Stimulated activated CD4-positive, alpha-beta T cell treated with anti-CD3 and anti-CD28 coated beads, Interleukin-2, amount 100 ng/mL, for 24 hours (primary cell): ENCODE measurements at places on chromosomes 1 and 21.

- no peak for DNase-seq
Observed at GRCh38 chr1:205371871-205372660, 15.3 kb upstream of the KLHDC8A start.

DNA sequence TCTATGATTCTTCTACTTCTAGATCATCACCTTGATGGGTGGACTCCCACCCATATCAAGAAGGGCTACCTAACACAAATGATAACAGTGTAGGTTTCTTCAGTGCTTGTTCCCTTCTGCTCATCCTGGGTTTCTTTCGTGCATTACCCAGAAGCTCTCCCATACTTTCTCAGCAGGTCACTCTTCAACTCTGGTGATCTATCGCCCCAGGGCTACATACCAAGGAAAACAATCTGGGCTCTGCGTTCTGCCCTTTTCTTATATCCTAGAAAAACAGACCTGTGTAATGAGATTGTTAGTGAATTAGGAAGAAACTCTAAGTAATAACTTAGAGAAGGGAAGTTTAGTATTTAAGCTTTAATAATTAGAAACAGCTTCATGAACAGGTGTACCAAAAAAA is 370.6 kb upstream of the SPAG17 start:
- DNase-seq: no peak

DNA sequence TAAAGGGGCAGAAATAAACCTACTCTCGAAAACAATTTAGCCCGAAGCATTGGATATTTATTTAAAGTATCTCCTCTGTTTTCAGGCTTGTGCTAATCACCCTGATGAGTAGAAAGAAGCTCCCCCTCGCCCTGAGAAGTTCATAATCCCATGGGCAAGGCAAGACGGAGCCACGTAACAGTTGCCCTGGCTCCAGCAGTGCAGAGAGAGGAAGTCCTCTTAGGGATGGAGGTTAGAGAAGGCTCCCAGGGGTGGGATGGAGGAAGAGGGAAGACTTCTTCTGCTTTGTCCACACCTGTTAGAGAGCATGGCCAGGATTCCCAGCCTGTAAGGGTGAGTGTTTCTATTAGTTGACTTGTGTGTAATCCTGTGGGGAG is 3.4 kb upstream of the GPR25 start:
- DNase-seq: no peak

- no peak for DNase-seq
Observed at GRCh38 chr1:112263453-112263852, 132.6 kb upstream of the CTTNBP2NL start.

GRCh38 chr1:3674100-3675094 is 22.1 kb downstream of the TP73 start:
- DNase-seq: no peak

GRCh38 chr1:57835620-57836019 is 411.8 kb upstream of the DAB1 start:
- no peak for DNase-seq

DNA sequence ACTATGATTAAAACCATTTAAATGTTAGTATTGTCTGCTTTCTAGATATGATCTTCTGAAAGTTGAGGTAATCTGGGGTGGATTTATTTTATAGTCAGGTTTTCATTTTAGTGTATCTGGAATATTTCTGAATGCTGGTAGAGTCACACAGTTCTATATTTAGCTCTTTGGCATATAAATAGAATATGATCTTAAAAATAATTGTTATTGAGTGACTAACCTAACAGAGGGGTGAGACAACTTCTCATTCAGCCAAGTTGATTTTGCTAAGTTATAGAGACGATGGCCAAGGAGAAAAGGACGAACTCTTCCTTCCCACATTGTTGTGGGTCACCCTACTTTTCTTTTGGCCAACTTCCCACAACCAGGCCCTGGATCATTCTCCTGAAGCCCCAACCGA is 7.2 kb upstream of the MT1HL1 start:
- DNase-seq: no peak

GRCh38 chr1:95048317-95048716 is 24.4 kb downstream of the ALG14 start:
- DNase-seq: no peak

GRCh38 chr1:15311880-15312279 is 64.9 kb downstream of the FHAD1 start:
- no peak for DNase-seq

GRCh38 chr21:34534522-34534921 is 22.5 kb upstream of the KCNE1 start:
- DNase-seq: no peak

DNA sequence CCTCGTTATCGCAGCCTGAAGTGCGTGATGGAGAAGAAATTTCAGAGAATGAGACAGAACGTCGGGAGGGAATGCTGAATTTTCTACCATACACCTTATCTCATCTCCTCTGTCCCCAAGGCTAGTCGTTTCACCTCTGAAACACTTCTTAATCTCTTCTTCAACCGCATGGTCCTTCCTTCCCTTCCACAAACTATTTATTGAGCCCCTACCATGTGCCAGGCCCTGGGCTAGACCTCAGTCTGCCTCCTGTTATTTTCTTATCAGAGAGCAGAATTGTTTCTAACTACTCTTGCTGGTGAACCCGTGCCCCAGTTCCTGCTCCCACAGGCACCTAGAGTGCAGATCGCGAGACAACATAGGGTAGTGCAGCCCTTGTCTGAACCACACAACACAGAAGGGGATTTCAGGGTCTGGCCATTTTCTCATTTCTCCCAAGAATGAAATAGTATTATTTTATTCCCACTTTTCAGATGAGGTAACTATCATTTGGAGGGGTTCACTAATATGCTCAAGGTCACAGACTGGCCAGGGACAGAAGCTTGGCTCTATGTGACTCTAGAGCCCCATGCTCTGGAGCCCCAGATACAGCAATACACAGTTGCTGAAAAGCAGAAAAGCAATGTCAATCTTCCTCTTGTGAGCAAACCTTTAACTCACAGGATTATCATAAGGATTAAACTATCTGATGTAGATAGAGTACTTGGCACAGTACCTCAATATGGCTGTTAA is 598 bp upstream of the ADIPOR1 start:
- DNase-seq: no peak

- DNase-seq: no peak
Observed at GRCh38 chr1:94828251-94828650, 8.1 kb downstream of the SLC44A3 start.

DNA sequence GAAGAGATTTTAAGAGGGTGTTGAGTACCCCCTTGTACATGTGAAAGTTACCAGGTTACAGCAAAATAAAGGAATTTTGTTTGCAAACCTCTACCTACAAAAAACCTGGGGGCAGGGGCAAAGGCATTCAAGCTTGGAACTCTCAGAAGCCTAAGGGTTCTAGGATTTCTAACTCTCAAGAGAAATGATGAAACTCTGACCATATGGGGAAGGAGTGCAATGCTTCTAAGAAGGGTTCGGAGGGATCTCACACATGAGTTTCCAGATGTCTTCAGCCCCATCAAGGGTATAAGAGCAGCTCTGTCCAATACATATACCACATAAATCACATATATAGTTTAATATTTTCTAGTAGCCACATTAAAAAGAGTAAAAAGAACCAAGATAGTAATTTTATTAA is 7.3 kb upstream of the FCGR2A start:
- no peak for DNase-seq

DNA sequence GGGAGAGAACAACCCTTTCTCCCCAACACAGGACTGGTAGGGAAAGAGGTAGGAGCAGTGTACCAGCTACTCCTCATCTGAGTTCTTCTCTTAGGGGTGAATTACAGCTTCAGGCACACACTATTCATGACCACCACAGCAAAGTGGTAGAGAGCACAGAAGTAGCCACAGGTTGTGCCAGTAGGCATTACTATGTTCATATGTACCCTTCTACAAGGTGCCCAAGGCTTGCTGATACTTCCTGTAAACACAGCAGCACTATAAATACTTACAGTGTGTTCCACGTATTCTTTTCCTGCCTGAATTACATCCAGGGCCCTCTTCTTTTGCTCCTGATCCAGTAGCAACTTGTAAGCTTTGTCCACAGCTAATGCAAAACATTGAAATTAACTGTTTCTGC is 23.1 kb downstream of the DNAJC8 start:
- no peak for DNase-seq

GRCh38 chr1:156359973-156360372 is 9.0 kb upstream of the RHBG start:
- no peak for DNase-seq

- no peak for DNase-seq
Observed at GRCh38 chr1:229756666-229757065, 130.6 kb downstream of the URB2 start.

- DNase-seq: no peak
Observed at GRCh38 chr1:47684964-47685762, 247.3 kb downstream of the FOXD2 start.

- DNase-seq: no peak
Observed at GRCh38 chr1:41495210-41495948, 10.9 kb upstream of the EDN2 start.

GRCh38 chr1:156445789-156446263 is 54.7 kb downstream of the MEF2D start:
- peak; percentile 87 for DNase-seq

- no peak for DNase-seq
Observed at GRCh38 chr1:190754666-190755065, 277.0 kb upstream of the BRINP3 start.

- DNase-seq: no peak
Observed at GRCh38 chr1:85149805-85150204, 51.0 kb downstream of the SYDE2 start.

DNA sequence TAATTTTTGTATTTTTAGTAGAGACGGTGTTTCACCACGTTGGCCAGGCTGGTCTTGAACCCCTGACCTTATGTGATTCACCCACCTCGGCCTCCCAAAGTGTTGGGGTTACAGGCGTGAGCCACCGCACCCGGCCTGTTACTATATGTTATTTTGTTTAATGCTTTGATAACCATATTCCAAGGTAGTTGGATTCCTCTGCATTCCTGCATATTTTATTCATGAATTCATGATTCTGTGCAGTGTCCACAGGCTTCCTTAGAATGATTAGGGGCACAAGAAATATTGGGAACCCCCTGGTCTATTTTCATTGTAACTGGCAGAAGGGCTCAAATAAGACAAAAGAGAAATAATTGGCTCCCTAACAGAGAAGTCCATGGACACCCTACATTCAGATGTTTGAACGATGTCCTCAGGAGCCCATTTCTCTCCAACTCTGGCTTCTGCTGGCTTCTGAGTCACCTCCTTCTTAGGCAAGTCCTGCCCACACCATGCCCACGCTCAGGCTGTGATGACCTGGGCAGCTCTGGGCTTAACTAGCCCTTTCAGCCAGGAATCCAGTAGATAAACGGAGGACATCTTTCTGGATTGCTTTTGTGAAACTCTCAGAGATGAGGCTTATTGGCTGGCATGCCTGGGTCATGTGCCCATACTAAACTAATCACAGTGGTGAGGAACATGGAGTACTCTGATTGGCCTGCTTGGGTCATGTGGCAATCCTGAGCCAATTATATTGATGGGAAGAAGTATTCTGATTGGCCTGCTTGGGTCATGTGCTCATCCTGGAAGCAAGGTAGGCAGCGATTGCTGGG is 32.6 kb downstream of the TNFRSF8 start:
- no peak for DNase-seq

DNA sequence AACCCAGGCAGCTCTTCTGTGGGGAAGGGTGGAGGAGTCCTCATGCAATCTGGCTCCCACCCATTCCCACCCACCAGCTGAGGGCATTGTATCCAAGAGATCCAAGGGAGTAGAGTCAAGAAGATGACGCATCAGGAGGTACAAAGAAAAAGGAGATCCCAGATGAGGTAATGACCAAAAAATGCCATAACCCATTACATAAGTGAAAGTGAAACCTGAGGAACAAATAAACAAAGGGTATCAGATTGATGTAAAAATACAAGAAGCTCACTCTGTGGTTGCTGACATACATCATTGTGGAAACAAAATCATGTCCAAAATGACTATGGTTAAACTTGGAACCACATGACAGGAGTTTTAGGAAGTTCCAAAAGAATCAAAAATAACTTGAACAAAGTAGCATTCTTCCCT is 42.5 kb downstream of the CCN1 start:
- DNase-seq: no peak

- DNase-seq: no peak
Observed at GRCh38 chr21:46518983-46519583, 60.4 kb downstream of the DIP2A start.

DNA sequence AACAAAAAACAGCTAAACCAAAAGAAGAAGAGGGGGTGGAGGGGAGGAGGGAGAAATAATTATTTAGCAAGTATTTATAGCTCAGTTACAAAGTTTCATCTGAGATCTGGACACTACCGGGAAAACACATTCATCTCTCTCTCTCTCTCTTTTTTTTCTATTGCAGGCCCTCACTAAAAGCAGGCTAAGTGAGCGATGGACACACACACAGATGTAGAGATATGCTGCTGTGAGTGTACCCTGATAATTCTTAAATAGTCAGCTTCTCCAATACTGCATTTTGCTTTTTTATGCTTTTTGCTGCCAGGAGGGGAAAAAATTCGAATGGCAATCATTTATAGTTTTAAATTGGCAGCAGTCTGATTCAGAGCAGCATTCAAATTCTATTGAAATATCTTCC is 65.0 kb downstream of the LPAR3 start:
- no peak for DNase-seq

- peak; percentile 22 for DNase-seq
Observed at GRCh38 chr1:11731691-11732283, 4.1 kb upstream of the AGTRAP start.

DNA sequence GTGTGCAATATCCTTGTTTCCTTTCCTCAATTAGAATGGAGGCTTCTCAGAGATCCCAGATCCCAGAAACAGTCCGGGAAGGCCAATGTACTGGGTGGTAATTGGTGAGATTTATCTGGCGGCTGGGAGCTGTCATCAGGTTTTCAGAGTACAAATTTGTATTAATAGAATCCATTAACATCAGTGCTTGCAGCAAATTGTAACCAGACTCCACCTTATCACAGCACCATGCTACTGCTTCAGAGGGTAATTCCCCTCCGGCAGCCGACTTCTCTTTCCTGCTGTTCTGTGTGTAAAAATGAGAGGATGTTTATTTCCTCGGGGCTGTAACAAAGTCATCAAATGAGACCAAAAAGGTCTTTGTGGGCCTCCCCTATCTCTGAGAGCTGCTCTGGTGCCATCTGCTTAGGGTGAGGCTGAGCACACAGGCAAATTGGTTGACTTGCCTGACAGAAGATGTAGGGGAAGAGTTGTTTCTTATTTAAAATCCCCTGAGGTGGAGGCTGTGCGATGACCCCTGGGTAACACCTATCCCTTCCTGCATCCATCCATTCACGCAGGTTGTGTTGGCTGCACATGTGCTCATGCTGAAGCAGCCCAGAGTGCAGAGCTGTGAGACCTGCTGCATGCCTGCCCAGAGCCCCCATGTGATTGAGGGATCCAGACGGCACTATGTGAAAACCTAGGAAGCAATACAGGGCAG is 19.2 kb downstream of the NFASC start:
- DNase-seq: no peak

DNA sequence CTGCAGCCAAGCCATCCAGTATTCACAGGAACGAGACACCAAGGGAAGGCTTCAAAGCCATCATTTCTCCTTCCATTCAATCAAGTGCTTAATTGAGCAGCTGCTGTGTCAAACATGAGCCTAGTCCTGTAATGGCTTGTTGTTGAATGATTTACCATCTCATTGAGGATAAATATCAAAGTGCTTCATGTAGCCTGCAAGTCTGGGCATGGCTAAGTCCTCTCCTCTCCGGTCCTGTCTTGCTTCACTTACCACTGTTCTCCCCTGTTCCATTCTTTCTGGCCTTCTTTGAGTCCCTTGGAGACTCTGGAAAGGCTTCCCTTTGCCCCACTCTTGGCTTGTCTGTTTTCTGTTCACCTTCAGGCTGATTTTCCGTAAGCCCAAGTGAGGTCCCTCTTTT is 279.8 kb downstream of the PBX1 start:
- DNase-seq: no peak

- no peak for DNase-seq
Observed at GRCh38 chr1:100604372-100604771, 66.4 kb downstream of the GPR88 start.

- no peak for DNase-seq
Observed at GRCh38 chr1:197327776-197328364, 59.8 kb downstream of the CRB1 start.
